Type B pancreatic cell (in vitro differentiated cells): ENCODE measurements at places on chromosomes 1 and 21.

GRCh38 chr1:193519922-193520321, 333.5 kb upstream of the B3GALT2 start:
- no peak for DNase-seq

- no peak for DNase-seq
Measured at GRCh38 chr1:38577385-38577784, 282.2 kb downstream of the RRAGC start.

- DNase-seq: no peak
Measured at GRCh38 chr1:79760531-79760930, 754.0 kb upstream of the ADGRL4 start.

DNA sequence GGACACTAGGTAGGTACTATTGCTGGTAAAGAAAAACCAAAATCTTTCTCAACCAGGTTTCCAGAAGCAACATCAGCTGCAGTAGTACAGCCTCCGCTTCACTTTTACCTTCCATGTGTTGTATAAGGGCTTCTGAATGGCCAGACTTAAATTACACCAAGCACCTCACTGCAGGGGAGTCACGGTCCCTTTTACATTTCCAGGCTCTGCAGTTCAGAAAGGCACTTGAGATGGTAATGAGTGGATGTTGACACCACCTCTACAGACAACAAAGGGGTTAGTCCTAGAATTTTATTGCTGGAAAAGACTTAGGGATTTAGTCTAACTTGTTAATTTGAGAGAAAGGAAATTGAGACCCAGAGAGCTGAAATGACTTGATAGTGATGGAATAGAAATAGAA, 12.0 kb upstream of the DUSP12 start:
- DNase-seq: no peak

GRCh38 chr1:231218078-231218477, 22.9 kb upstream of the GNPAT start:
- no peak for DNase-seq

DNA sequence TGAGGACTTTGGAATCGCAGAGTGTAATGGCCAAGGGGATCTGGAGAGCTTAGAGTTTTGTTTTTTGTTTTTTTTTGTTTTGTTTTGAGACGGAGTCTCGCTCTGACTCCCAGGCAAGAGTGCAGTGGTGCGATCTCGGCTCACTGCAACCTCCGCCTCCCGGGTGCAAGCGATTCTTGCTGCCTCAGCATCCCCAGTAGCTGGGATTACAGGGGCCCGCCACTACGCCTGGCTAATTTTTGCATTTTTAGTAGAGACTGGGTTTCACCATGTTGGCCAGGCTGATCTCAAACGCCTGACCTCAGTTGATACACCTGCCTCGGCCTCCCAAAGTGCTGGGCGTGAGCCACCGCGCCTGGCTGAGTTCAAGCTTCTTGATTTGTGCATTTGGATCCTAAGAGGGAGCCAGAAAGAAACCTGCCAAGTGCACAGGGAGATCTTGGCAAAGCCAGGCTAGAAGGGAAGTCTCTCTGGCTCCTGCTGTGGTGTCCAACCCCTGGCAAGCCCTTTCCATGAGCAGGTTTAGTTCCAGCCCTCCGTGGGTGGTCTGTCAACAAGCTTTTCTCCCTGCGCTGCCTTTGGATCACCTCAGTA, 852 bp downstream of the FAAH start:
- no peak for DNase-seq

DNA sequence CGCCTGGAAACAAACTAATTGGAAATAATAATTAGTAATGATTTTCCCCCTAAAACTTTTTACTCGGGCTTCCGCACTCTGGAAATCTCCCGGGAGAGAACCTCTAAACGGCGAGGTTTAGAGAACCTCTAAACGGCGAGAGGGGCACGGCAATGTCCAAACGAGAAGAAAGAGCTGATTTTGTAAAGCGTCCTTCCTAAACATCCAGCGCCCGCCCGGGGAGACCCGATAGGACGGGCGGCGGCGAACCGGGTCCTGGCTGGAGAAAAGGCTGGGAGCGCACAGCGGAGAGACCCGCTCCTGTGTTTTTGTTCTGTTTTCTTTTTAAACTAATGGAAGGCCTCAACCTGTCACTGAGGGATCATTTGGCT, 1.6 kb downstream of the PAX7 start:
- no peak for DNase-seq

- no peak for DNase-seq
Measured at GRCh38 chr1:208189183-208189582, 55.0 kb downstream of the PLXNA2 start.

GRCh38 chr21:33273044-33273443, 6.9 kb downstream of the IL10RB start:
- no peak for DNase-seq

- no peak for DNase-seq
Measured at GRCh38 chr21:41318218-41318617, 1.6 kb downstream of the FAM3B start.

DNA sequence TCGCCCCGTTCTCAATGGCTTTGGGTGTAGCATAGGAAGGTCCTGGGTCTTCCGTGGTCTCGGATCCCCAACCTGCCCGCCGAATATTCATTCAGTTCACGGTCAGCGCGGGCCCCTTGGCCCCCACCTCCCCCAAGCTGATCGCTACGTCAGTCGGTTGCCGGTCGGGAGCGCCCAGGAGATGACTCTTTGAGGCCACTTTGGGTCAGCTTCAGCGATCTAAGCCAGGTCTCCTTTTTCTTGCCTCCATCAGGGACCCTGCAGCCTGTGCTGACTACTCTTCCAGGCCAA, 12.8 kb downstream of the HLX start:
- DNase-seq: no peak

DNA sequence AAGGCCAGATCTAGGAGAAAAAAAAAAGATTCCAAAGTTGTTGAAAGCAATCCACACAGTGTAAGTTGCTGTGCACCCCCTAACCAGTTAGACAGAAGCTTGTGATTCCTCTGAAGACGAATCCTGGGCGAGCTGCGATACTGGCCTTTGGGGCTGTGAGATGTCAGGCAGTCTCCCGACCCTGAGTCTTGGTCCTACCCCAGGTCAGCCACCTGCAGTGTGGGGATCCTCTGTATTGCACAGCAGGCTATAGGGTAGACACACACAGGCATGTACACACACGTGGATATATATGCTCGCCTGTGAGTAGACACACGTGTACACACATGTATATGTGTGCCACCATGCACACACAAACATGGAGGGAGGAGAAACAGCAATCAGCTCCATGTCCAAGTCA, 12.9 kb downstream of the ACTRT2 start:
- DNase-seq: no peak

GRCh38 chr1:90943966-90944365, 77.9 kb downstream of the ZNF644 start:
- no peak for DNase-seq

DNA sequence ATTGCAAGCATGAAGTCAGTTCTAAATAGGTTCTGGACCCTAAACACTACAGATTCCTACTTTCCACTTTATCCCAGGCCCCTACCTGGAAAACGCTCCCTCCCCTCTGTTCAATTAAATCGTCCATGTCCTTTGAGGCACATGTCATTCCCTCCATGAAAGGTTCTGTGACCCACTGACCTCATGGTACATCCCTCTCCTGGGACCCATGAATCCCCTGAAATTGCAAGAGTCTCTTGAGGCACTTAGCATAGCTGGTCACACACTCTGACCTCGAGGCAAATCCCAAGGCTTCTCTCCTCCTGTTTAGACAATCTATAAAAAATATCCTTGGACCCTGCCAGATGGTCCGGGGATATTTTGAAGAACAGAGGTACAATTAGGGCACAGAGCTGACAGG, 34.3 kb upstream of the KRTAP19-8 start:
- DNase-seq: no peak

GRCh38 chr1:55150880-55151588, 64.1 kb downstream of the USP24 start:
- DNase-seq: no peak

- no peak for DNase-seq
Measured at GRCh38 chr1:22556391-22557104, 6.7 kb upstream of the EPHA8 start.

DNA sequence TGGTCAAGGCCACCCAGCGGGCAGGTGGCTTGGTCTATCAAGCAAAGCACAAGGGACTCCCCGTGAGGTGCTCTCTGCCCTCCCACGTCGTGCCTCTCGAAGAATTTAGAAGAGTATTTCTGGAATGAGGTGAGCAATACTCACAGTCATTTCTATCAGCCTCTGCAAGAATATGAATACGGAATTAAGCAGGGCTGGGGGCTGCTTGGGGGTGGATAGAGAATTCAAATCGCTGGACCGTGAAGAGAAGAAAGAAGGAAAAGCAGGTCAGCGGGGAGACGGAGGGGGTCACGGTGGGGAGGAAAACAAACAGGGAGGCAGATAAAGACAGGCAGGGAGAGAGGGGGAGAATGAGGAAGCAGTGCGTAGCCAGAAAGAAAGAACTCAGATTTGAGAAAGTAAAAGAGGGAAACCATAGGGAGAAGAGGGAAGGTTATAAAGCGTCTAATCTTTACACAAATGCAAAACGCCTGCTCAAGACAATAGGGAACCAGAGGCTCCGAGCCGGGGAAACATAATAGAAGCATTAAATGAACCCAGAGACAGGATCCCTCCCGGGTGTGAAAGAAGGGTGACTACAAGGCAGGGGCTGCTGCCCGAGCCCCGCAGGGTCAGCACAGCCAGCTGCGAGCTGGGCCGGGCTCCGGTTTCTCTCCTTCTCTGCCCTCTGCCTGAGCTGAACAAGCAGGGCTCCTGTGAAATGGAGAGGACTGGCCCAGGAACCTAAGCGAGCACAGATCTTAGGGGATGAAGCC, 2.1 kb upstream of the EDN2 start:
- no peak for DNase-seq

GRCh38 chr1:246270236-246270635, 236.8 kb downstream of the SMYD3 start:
- DNase-seq: no peak

GRCh38 chr1:204618148-204618760, 67.3 kb downstream of the LRRN2 start:
- DNase-seq: no peak

DNA sequence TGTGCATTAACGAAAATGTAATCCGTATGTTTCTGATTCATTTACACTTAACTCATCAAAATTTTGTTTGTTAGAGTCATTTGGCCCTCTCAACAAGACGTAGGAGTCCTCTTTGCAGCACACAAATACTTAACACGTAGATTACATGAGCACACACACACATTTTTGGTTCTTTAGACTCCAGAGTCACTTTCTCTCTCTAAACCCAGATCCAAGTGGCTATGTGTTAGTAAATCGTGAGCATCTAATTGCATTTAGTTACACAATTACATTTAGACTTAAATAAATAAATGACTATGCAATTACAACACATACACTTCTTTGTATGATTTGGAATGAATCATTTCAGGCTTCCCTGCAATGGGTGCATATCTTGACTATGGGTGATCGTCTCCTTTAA, 109.0 kb upstream of the GREM2 start:
- DNase-seq: no peak

GRCh38 chr1:91650764-91651163, 150.1 kb downstream of the CDC7 start:
- no peak for DNase-seq

- DNase-seq: no peak
Measured at GRCh38 chr1:40620150-40620549, 45.3 kb downstream of the RIMS3 start.

GRCh38 chr1:200674838-200675587, 5.3 kb upstream of the DDX59 start:
- no peak for DNase-seq

DNA sequence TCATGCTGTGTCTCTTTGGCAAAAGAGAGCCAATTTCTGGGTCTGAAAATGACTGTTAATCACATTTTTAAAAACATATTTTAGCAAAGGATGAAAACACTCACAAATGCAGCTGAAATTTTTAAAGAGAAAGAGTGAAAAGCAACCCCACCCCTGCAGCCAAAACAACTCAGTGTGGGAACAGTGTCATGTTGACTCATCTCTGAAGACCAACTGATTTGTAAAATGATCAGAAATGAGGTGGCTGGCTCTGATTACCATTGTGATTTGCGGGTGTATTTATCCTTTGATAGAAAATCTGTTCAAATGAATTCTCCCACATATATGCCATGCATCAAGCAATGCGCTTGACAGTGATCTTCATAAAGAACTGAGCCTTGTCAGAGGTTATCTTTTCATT, 287.0 kb upstream of the ESRRG start:
- DNase-seq: no peak

DNA sequence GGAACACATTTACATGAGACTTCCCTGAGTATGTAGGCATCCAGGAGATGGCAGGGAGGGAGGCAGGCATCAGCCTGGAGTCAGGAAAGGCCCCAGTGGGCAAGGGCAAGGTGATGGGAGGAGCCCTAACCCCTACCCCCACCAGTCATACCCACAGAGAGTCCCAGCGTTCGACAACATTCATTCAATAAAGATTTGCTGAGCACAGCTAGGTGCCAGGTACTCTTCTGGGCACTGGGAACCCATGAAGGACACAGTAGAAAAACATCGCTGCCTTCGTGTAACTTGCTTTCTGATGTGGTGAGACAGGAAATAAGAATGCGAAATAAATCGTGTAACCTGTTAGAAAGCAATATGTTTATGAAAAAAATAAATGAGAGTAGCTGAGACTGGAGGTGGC, 77.3 kb upstream of the GADD45A start:
- no peak for DNase-seq

- DNase-seq: no peak
Measured at GRCh38 chr1:2086446-2087078, 36.4 kb downstream of the PRKCZ start.

DNA sequence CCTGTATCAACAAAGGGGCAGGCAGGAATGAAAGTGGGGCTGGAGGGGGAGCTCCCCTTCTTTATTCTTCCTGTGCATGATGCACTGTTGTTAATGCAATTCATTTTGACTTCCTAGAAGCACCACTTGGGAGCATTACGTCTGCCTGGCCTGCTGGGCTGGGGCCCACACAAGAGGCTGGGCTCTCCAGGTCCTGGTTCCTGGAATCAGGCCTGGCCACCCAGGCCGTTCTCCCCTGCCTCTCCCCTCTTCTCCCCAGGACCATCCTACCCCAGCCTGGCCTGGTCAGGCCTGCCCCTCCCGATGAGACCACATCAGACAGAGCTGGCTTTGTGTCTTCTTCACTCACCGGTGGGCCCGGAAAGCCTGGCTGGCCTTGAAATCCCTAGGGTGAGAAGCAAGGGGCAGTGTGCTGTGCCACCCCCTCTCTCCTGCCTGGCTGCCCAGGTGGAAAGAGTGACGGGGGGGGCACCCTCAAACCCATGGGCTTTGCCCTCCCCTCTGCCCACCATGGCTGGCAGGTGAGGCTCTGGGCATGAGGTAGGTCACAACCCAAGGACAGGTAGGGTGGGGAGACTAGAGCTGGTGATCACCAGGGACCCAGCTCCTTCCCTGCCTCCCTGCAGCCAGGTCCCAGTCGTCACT, 20.7 kb upstream of the PEF1 start:
- DNase-seq: no peak

GRCh38 chr1:30081379-30082102, 641.8 kb downstream of the MATN1 start:
- DNase-seq: no peak
